SK-N-MC (cell line): ENCODE measurements at places on chromosomes 6 and 20.
A peak's percentile ranks its signal among the peaks of the same experiment; 100 is the strongest.

- DNase-seq, result no peak
These were observed 186.2 kb upstream of the TNFAIP3 start for GRCh38 chr6:137680705-137681346.

- no peak for DNase-seq
These were observed 725 bp downstream of the BTBD3 start for GRCh38 chr20:11918391-11918845.

- no peak for DNase-seq
These were observed 124.9 kb downstream of the GJA10 start for GRCh38 chr6:90019216-90019615.

DNA sequence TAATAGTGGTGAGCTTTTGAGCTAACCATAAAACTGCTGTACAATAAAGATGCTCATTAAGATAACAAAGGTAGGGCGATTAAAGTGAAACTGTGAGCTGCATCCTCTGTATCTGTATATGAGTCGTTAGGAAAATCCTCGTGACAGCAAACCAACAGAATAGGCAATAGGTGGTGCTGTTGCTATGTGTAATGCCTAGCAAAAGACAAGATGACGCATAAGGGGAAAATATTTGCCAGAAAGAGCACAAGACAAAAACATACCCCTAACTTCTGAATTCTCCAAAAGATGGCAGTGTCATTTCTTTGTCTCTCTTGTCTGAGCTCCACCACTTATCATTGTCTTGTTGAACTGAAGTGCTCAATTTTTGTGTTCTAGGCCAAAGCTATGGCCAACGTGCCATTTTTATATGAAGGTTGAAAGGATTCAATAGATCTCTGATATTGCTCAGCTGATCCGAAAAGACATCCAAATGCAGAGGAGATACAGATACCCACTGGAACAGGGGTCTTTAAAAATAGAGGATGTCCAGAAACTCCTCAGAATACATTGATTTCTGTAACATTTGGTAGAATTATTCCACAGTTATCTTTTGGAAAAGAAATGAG, 56.3 kb upstream of the ANKEF1 start:
- DNase-seq, result peak; percentile 92

DNA sequence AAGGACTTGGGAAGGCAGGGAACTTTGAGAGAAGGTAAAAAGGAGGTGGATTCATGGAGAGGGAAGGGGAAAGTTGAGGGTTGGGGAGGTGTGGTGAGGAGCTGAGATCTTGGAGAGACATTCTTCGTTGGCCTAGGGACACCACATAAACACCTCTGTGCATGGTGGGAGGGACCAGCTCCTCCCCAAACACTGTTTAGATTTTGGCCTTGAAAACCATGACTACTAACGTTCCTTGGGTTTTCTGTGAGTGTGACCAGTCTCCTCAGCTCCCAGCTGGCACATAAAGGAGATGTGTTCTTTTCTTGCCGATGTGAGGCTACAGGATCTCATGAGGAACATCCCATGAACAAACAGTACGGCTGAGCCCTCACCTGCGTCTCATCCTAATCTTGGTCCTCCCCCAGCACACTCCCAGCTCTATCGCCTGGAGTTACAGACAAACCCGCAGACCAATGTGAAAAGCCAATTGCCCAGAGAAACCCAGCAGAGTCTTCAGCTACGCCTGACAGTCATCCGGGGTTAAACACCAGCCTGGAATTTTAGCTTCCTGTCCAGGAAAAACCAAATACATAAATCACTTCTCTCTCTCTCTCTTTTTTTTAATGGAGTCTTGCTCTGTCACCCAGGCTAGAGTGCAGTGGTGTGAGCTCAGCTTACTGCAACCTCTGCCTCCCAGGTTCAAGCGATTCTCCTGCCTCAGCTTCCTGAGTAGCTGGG, 22.0 kb upstream of the DDR1 start:
- no peak for DNase-seq

GRCh38 chr6:125773387-125774341, 17.1 kb upstream of the NCOA7 start:
- no peak for DNase-seq

GRCh38 chr20:47627540-47627939, 125.9 kb downstream of the NCOA3 start:
- DNase-seq, result no peak

DNA sequence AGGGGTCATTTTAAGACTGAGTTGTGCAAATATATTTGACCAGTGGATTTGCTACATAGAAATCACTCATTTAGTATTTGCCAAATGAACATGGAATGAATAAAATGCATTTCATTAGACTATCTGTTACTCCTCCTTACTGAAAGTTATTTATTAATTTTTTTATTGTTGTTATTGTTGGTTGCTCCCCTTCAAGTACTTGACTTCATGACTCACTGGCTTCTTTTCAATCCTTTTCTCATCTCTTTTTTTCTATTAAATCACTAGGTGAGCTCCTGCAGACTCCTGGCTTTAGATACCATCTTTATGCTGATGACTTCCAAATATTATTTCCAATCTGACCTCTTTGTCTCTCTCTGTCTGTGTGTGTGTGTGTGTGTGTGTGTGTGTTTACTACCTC, 192.2 kb upstream of the FAM83B start:
- no peak for DNase-seq

DNA sequence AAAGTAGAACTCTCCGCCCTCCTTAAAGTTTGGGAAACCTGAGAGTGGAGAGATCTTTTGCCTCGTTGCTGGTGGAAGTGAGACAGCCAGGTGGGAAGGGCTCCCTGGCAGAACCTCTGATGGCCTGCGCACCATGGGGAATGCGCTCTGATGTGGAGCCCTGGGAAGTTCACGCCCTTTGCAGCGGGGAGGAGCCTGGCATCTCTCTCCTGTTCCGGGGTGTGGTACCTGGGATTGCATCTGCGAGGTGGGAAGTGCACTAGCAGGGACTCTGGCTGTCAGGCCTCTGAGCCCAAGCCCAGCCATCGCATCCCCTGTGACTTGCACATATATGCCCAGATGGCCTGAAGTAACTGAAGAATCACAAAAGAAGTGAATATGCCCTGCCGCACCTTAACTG, 159.8 kb downstream of the AKAP7 start:
- no peak for DNase-seq

DNA sequence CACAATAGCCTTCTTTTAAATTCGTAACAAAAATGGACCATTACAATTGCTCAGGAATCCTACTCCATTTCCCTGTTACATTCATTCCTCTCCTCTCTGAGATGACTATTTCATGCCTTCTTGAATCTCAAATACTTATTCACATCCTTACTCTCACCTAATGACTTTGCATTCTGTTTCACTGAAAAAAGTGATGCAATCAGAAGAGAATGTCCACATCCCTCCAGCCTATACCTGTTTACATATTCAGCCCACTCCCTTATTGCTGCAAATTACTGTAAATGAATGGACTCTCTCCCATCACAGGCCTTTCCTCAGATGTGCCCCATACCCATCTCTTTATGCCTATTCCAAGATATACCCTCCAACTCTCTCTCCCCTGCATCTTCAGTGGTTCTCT, 8.6 kb downstream of the TAAR1 start:
- no peak for DNase-seq

GRCh38 chr6:7624796-7625710, 35.1 kb downstream of the SNRNP48 start:
- peak; percentile 51 for DNase-seq

DNA sequence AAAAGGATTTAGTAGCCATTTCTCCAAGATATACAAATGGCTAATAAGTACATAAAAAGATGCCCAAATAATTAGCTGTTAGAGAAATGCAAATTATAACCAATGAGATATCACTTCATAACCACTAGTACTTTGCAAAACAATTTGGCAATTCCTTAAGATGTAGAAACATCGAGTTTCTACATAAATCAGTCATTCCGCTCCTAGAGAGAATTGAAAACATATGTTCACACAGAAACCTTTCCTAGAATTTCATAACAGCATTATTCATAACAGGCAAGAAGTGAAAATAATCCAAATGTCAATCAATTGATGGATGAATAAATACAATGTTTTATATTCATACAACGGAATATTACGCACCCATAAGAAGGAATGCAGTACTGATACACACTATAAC, 20.5 kb upstream of the NT5E start:
- DNase-seq, result no peak

- DNase-seq, result no peak
These were observed 1.3 kb upstream of the SMLR1 start for GRCh38 chr6:130825772-130826441.

GRCh38 chr6:65113581-65113980, 593.4 kb downstream of the EYS start:
- DNase-seq, result no peak

GRCh38 chr6:98833307-98834059, 891 bp upstream of the POU3F2 start:
- DNase-seq, result no peak

DNA sequence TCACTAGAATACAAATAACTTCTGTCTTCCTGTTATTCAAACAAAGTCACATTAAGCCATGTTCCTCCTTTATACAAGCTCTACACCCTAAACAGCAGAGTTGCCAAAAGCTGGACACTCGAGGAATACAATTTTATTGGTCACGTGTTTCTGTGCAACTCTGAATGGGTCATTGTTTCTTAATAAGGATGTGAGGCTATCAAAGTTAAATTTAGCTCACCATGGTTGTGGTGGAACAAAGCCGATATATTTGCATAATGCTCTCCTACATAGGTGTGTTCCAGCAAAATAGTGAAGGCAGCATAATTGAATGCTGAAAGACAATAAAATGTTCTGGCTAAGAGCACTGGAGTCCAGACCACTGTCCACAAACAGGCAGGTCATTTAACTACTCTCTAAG, 36.9 kb upstream of the CD2AP start:
- DNase-seq, result no peak

- no peak for DNase-seq
These were observed 107.8 kb downstream of the TOX2 start for GRCh38 chr20:44022464-44022863.

GRCh38 chr6:126054258-126054702, 67.9 kb downstream of the TRMT11 start:
- no peak for DNase-seq

- no peak for DNase-seq
These were observed 38.2 kb downstream of the MYLIP start for GRCh38 chr6:16166871-16167608.

- no peak for DNase-seq
These were observed 392.6 kb upstream of the MARCKS start for GRCh38 chr6:113464536-113464935.

GRCh38 chr6:120274547-120274946, 925.0 kb upstream of the MAN1A1 start:
- no peak for DNase-seq

- DNase-seq, result no peak
These were observed 125.9 kb upstream of the TNFAIP3 start for GRCh38 chr6:137740967-137741761.
